ENCODE measurements at places on chromosomes 11 and 22. TPM values are rescaled to one million over a fixed set of nuclear protein-coding genes. Genes with fewer than 3 reads are reported as not detected.

- no peak for DNase-seq
Measured at GRCh38 chr22:40258017-40258416, 80.3 kb downstream of the TNRC6B start.

GRCh38 chr11:70522593-70523311, 124.4 kb downstream of the CTTN start:
- no peak for DNase-seq

- no peak for DNase-seq
Measured at GRCh38 chr11:112748713-112749543, 212.3 kb upstream of the NCAM1 start.

GRCh38 chr11:67264877-67265632, 1.2 kb upstream of the GRK2 start:
- no peak for DNase-seq

Gene OR2D2
- total RNA-seq, result not detected
